Activated CD8-positive, alpha-beta memory T cell treated with anti-CD3 and anti-CD28 coated beads for 1 hour (primary cell): ENCODE measurements at places on chromosomes 3 and 15.

GRCh38 chr3:50478051-50478450 is 25.4 kb downstream of the CACNA2D2 start:
- DNase-seq = no peak

- no peak for DNase-seq
These were observed 17.1 kb upstream of the ABTB1 start for GRCh38 chr3:127655641-127656040.

GRCh38 chr15:57806003-57806402 is 99.5 kb downstream of the POLR2M start:
- no peak for DNase-seq

DNA sequence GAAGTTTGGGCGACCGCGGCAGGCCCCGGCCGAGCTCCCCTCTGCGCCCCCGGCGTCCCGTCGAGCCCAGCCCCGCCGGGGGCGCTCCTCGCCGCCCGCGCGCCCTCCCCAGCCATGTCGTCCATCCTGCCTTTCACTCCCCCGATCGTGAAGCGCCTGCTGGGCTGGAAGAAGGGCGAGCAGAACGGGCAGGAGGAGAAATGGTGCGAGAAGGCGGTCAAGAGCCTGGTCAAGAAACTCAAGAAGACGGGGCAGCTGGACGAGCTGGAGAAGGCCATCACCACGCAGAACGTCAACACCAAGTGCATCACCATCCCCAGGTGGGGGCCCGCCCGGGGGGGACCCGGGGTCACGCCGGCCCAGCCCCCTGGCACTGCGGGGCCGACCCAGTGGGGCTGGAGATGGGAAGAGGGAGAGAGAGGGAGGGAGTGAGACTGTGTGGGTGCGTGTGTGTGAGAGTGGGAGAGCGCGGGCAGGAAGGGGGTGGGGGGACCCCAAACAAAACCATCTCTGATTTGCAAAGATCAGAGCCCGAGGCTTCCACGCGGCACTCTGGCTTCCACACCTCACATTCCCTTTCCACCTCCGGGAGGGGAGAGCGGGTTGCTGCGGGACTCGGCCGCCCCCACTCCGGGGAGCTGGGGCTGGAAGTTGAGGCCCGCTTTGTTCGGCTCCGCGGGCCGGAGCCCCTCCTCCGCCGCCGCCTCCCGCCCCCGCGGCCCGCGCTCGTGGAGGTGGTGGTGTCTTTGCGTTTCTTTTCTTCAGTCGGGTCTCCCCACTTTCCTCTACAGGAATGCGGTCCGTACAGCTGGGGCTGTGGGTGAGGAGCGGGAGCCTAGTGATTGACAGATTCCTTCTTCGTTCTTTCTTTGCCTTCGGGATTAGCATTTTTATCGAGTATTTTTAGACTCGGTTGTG is 898 bp downstream of the SMAD3 start:
- DNase-seq = peak; percentile 16

DNA sequence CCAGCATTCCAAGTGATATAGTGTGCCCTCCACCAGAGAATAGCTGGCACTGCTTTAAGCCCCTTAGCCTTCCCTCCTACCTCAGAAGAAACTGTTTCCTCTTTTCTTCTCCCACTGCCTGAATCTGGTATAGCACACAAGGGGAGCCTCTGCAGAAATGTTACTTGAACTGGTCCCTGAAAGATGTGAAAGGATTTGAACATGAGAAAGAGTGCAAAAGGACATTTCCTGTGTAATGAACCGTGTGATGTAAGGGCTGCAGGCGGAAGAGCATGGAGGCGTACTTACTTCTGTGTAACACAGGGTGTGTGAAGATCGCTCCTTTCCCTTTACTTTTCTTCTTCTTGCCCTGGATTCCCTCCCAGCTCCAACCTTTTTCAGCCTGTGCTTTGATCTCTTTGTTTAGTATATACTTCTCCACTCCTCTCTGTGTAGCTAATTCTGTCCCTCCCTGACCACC is 8.4 kb downstream of the TMOD3 start:
- no peak for DNase-seq

DNA sequence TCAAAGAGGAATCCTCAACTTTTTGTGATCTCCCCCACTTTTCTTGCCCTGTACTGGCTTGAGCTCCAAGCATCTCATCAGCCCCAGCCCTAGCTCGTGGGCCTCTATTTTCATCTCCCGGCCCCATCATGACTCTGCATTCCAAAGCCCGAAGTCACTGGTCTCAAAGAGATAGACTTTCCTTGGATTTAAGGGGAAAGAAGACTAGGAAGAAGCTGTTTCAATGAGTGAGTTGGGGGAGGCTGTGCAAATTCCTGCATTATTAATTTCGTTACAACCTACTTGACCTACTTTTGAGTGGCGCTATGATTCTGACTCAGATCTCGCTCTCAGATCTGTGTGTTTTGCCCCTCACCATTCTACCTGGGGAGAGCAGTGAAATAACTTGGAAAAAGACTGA is 266.6 kb upstream of the TBL1XR1 start:
- DNase-seq = no peak

- DNase-seq = no peak
These were observed 150.9 kb upstream of the ABI3BP start for GRCh38 chr3:101144105-101144504.

GRCh38 chr3:170907637-170908234 is 701 bp downstream of the EIF5A2 start:
- no peak for DNase-seq

DNA sequence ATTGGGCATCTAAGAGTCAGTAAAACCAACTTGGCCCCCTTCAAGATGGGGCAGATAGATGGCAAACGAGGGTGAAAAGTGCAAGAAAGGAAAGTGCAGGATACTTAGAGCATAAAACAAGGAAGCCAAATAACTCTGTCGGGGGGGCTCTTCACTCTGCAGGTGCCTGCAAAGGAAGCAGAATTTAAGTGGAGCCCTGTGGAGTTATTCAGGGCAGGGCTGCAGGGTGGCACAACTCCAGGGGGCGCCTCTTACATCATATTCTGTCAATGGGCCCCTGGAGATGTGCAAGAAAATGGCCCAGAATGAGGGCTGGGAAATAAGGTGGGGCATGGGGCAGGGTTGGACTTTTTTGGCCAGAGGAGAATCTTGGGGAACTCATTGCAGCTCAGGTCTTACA is 69.7 kb downstream of the CD47 start:
- DNase-seq = no peak

DNA sequence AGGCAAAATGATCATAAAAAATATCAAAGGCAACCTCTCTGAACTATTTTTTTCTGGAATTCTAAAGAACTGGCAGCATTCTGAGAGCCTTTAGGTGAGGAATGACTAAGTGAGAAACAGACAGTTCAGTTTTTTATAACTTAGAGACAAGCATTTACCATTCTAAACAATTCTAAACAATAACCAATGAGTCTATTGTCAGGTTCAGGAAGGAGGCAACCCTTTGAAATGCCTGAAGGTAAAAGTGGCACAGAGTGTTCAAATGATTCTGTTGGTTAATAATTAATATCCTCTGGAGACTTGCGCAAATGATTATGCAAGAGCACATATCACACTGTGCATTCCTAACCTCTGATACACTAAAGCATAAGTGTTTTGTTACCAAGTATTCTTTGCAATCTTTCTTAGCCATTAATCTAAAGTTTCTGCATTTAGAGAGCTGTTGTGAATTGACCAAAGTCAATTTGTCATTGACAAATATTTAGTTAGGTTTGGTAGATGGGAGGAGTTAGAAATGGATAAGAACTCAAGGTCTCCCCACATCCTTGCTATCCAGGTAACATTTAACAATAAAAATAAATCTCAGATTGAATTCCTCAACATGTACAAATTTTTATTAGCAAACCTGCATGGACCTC is 9.2 kb upstream of the TGFBR2 start:
- no peak for DNase-seq

- no peak for DNase-seq
These were observed 70.3 kb downstream of the MYLK start for GRCh38 chr3:123813876-123814275.

DNA sequence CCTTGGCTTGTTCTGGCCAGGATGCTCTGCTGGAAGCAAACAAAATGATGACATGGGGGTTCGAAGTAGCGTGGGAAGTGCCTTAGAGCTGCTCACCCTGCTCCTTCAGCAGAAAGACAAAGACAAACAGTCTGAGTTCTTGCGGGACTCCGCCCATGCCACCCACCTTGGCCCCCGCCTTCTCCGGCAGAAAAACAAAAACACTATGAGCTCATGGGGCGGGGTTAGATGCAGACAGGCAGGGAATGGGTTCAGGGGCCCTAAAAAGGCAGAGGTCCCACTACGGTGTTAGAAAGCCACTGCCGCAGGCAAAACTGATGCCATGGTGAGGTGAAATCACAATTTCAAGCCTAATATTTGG is 9.7 kb upstream of the NCKIPSD start:
- no peak for DNase-seq

GRCh38 chr3:16809993-16810392 is 74.8 kb upstream of the PLCL2 start:
- no peak for DNase-seq

GRCh38 chr3:187104342-187104741 is 35.0 kb downstream of the RPL39L start:
- DNase-seq = no peak

DNA sequence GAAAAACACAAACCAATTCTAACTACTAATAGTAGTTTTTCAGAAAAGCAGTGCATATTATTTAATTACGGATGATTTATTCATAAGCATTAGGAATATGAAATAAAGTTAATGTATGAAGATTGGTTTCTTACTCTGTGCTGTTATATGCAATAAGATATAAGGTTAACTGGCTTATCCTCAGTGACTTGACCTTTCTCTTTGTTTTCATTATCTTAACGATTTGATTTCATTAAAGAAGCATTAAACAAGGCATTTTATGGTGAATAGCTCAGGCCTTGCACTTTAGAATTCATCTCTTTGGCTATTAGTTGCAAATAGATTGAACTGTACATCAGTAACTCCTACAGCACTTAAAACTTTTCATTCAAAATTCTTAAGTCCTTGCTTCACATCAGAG is 28.9 kb downstream of the RAP2B start:
- DNase-seq = no peak

GRCh38 chr3:194133661-194134230 is 2.2 kb upstream of the HES1 start:
- no peak for DNase-seq

- no peak for DNase-seq
These were observed 1.6 kb downstream of the KY start for GRCh38 chr3:134649106-134649705.

DNA sequence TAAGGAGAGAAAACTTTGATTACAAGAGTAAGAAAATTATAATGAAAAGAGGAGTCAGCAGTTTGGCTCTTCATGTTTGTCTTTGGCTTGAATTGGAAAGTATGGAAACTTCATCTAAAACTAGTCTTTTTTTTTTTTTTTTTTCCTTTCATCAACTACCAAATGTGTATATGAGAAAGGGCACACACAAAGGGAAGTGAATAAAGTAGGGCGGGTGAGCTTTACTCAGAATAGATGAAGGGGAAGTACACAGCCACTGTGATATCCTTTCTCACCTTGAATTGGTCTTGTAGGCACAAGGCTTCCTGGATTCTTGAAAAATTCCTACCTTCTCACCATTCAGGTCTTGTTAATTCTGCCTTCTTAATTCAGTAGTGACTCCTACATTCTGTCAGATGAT is 652.3 kb upstream of the KCNMB2 start:
- DNase-seq = no peak

DNA sequence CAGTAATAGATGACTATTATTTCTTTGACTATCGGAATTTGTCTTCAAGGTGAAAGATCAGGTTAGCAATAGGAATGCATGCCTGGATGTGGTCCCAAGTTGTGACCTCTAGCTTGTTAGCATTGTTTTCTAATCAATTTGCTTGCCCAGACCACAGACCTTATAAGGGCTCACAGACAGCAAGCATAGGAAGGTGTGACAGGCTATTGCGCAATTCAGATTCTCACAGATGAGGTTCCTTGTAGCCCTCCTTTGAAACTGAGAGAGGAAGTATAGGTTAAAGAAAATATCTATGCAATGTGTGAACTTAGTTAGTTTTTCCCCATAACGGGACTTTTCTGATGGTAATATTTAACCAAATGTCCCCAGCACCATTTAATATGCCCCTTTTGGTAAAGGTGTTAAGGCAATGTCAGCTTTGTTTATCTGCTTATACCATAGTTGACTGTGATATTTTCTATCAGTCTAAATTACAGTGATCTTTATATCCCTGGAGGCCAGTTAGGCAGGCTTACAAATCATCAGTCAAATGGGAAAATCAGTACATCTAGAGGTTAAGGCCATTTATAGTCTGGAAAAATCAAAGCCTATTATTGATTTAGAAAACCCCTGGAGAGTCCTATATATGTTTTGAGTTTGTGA is 168.1 kb upstream of the MBNL1 start:
- no peak for DNase-seq

GRCh38 chr3:51389423-51390183 is 1.5 kb upstream of the RBM15B start:
- DNase-seq = no peak

- DNase-seq = no peak
These were observed 190.5 kb upstream of the NECTIN3 start for GRCh38 chr3:110881069-110881468.

- no peak for DNase-seq
These were observed 94.5 kb upstream of the DLG1 start for GRCh38 chr3:197392961-197393360.

- DNase-seq = no peak
These were observed 254.2 kb downstream of the FEZF2 start for GRCh38 chr3:62119139-62119538.

GRCh38 chr3:173513123-173513522 is 115.6 kb downstream of the NLGN1 start:
- DNase-seq = no peak

GRCh38 chr15:88465633-88466224 is 1.5 kb downstream of the MRPL46 start:
- no peak for DNase-seq

DNA sequence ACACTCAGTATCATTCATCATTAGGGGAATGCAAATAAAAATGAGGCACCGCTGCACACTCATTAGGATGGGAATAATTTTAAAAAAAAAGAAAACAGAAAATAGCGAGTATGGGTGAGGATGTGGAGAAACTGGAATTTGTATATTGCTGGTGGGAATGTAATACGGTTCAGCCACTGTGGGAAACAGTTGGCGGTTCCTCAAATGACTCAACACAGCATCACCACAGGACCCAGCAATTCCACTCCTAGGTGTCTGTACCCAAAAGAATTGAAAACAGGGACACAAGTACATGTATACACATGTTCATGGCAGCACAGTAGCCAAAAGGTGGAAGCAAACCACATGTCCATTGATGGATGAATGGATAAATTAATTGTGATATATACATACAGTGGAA is 35.2 kb upstream of the RFTN1 start:
- no peak for DNase-seq

DNA sequence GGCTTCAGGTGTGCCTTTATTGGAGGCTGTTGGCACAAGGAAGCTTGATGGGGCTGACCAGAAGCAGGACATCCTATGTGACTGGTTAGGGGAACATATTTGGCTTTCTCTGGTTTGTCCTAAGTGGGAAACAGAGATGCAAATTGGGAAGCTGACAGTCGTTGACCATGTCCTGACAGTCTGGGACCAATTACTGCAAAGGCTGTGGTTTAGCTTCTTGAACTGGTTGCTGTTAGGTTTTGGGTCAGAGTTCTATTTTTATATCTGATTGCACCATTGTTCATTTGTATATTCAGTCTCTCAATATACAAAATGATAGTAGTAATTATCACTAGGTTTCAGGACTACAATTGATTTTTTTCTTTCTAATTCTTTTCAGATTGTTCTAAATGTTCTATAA is 36.8 kb downstream of the SNTN start:
- no peak for DNase-seq

- DNase-seq = no peak
These were observed 44.0 kb downstream of the MESD start for GRCh38 chr15:80945605-80946004.
